ENCODE measurements at places on chromosomes 7 and 10. TPM values are rescaled to one million over a fixed set of nuclear protein-coding genes. Genes with fewer than 3 reads are reported as not detected.

The INHBA gene
- polyA plus RNA-seq: 6.5 TPM

The VPS37D gene
- polyA plus RNA-seq: 11.8 TPM

The NCAPG2 gene
- 26.2 TPM for polyA plus RNA-seq

DNA sequence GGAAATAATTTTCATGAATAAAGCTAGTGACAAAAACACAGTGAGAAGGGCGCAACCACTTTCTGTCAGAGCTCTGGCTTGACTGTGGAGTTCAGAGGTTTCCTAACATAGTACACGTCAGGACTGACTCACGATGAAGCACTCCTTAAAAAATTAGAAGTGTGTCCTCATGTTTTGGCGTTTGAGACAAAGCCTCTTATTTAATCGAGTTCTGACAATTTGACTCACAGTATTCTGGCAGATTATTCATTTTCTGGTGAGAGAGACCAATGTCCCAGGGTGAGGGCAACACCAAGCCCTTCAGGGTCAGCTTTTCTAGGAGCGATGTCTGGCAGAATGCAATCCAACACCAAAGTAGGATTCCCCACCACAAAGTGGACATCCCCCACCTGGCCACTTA, 108.7 kb downstream of the DIP2C start:
- no peak for DNase-seq

GRCh38 chr10:1280466-1281404, 224.6 kb downstream of the WDR37 start:
- DNase-seq: no peak

DNA sequence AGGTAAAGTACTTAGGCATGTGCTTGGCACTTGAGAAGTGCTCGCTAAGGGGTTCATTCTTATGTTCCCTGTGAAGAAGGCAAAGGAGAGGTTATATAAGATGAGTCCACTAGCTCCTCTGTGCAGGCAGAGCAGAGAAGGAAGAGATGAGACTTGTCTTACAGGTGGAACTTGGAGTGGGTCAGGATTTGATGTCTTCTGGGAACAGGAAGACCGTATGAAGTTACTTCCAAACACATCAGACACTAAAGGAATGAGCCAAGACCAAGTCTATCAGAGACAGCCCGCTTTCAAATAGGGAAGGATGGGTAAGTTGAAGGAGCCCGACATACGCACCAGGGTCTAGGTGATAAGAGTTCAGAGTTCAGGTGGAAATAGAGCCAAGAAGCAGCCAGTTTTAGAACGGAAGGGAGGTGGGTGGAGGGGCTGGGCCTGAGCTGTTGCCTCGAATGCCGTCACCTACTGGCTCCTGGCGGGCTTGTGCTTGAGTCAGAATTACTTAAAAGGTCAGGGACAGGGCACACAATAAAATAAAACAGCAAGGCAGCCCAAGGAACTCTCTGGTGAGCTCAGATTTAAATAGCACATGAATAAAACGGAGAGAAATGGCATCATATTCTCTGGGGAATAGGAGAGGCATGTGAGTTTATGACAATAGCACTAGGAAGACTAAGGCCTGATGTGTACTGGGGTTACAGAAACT, 56.1 kb upstream of the GRB10 start:
- DNase-seq: no peak

GRCh38 chr7:47610506-47611044, 28.7 kb upstream of the TNS3 start:
- no peak for DNase-seq

DNA sequence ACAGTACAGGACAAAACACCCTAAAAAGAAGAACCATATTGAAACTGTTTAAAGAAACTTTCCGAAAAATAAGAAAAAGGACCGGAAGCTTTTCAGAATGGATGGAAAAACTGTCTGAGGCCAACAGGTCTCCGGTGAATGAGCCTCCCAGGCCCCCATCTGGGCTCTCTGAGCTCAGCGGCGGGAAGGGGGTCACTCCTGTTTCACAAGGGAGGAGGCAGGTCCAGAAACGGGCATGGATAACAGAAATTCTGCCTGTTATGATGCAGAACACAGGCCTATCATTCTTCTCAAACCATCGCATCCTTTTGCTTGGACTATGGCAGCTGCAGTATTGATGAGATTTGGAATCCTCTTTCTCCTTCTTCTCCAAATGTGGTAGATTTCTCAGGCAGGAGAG, 58.9 kb upstream of the SHH start:
- no peak for DNase-seq

Measured in left renal pelvis (tissue), 4 donors.